ENCODE measurements at places on chromosomes 5 and 9. TPM values are rescaled to one million over a fixed set of nuclear protein-coding genes. Genes with fewer than 3 reads are reported as not detected.

PLPP7 gene
- total RNA-seq: not detected

CDH18 gene
- not detected for total RNA-seq

TTC16 gene
- 0.04 TPM for total RNA-seq

SLC25A2 gene
- not detected for total RNA-seq

FOXD4L6 gene
- total RNA-seq: not detected

PDE6A gene
- total RNA-seq: 0.30 TPM

PKN3 gene
- total RNA-seq: 10.5 TPM

OR1Q1 gene
- 0.16 TPM for total RNA-seq

LCN10 gene
- not detected for total RNA-seq

SLC23A1 gene
- total RNA-seq: 1.4 TPM

C5 gene
- total RNA-seq: 10.4 TPM
